ENCODE measurements at places on chromosomes 5 and 9.
A peak's percentile ranks its signal among the peaks of the same experiment; 100 is the strongest.

- no peak for DNase-seq
These were observed 1.1 kb downstream of the CPLX2 start for GRCh38 chr5:175872287-175873087.

DNA sequence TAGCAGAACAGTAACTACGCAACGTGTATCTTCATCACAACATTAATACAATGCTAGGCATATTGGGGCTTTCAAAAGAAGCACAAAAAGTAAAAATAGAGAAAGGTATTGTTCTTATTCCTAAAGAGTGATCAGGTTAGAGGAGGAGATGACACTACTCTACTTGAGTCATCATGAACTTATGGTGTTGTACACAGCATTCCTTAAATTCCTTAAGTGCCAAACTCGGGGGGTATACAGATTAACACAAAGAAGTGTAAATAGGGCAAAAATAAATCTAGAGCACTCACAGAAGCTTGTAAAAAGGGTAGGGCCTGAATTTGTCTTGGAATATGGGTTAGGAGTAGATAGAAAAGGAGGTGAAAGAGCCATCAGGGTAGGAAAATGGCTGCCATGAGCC lies 308.0 kb upstream of the DAP start:
- DNase-seq: no peak

DNA sequence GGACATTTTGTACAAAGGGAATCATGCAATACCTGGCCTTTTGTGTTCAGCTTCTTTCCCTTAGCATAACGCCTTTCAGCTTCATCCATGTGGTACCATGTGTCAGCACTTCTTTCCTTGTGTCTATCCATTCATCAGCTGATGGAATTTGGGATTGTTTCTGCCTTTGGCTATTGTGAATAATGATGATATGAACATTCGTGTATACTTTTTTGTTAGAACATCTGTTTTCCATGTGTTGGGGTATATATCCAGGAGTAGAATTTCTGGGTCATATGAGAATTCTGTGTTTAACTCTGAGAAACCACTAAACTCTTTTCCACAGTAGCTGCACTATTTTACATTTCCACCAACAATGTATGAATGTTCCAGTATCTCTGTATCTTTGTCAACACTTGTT lies 14.8 kb upstream of the PRRC2B start:
- DNase-seq: no peak

GRCh38 chr9:113712053-113712452 lies 164.1 kb upstream of the ZNF618 start:
- no peak for DNase-seq

DNA sequence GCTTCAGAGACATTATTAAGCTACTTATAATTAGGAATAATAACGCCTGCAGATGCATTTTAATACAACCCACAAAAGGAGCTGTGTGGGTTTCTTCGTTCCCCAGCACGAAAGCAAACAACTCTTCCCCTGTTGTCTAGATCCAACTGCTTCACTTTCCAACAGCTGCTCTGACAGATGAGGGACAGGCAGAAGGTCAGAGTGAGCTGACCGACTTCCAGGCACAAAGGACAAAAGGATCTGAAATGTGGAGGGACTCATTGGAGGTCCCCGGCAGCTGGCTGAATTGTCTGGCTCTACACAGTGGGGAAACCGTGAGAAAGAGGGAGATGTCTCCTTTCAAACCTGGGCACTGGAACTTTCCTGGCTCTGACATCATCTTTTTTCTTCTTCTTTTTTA lies 79.1 kb upstream of the ALDH1B1 start:
- no peak for DNase-seq

GRCh38 chr5:122756264-122756911 lies 18.5 kb upstream of the SNX2 start:
- no peak for DNase-seq

DNA sequence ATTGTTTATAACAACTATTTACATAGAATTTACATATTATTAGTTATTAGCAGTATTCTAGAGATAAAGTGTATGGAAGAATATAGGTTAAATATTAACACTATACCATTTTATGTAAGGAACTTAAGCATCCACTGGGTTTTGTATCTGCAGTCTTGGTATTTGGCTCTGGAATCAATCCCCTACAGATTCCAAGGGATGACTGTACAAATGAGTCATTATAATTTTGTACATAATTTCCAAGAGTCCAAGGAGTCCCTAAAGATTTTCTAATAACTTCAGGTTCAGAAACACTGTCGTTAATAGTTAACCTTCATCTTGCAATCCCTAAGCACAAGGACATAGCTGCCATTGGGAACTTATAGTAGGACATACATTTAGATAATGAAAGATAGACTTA lies 254.8 kb upstream of the PDE4D start:
- no peak for DNase-seq

- no peak for DNase-seq
These were observed 100.4 kb upstream of the SAP30L start for GRCh38 chr5:154345255-154345952.

DNA sequence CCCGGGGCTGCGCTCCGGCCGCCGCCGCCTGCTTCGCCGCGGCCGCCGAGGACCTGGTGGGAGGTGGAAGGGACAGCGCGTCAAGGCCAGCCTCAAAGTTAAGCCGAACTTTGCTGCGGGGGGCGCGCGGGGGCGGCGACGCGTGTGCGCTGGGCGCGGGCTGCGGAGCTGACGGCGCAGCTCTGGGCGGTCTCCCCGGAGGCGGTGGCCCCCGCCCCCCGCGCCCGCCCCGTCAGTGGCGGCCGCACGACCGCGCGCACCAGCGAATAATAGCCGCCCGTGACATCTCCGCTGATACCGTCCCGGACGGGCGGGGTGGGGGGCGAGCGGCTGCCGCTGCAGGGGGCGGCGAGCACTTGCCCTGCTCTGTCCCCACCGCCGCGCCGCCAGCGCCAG lies 579 bp upstream of the FAM78A start:
- peak; percentile 41 for DNase-seq

Data from activated naive CD4-positive, alpha-beta T cell (primary cell).